ENCODE measurements at places on chromosomes 11 and 22. TPM values are rescaled to one million over a fixed set of nuclear protein-coding genes. Genes with fewer than 3 reads are reported as not detected.

The ASCL2 gene
- 2.3 TPM for total RNA-seq

The SPECC1L gene
- 53.9 TPM for total RNA-seq

The POU2AF3 gene
- not detected for total RNA-seq

The KRTAP5-7 gene
- total RNA-seq = not detected

The GRAP2 gene
- total RNA-seq = 31.0 TPM

The SLC17A6 gene
- not detected for total RNA-seq

The SAA2 gene
- 0.49 TPM for total RNA-seq

The MS4A6A gene
- total RNA-seq = 551 TPM

The DRD2 gene
- not detected for total RNA-seq

The P2RY6 gene
- total RNA-seq = 61.3 TPM

The CASP5 gene
- total RNA-seq = 12.5 TPM

The C11orf87 gene
- total RNA-seq = not detected

The UPK2 gene
- not detected for total RNA-seq

The DRG1 gene
- 44.8 TPM for total RNA-seq

The CSRP3 gene
- total RNA-seq = not detected

The ANO1 gene
- 0.54 TPM for total RNA-seq

The FSHB gene
- total RNA-seq = not detected

The MS4A4A gene
- 130 TPM for total RNA-seq

The RAB39A gene
- total RNA-seq = 10.5 TPM

The OR52E8 gene
- not detected for total RNA-seq

The DDIAS gene
- total RNA-seq = 6.7 TPM

The BUD13 gene
- total RNA-seq = 16.0 TPM

The RNF121 gene
- 27.3 TPM for total RNA-seq

The CHORDC1 gene
- total RNA-seq = 80.3 TPM

The PGA5 gene
- total RNA-seq = 1.6 TPM

The PANX1 gene
- 11.2 TPM for total RNA-seq

The CSF2RB gene
- 35.9 TPM for total RNA-seq

The APOBEC3G gene
- 56.6 TPM for total RNA-seq

The SLC37A4 gene
- 15.9 TPM for total RNA-seq

The TYR gene
- not detected for total RNA-seq

The PLAAT2 gene
- not detected for total RNA-seq

The IZUMO1R gene
- total RNA-seq = not detected

The C1QTNF5 gene
- 42.8 TPM for total RNA-seq

The MS4A1 gene
- 460 TPM for total RNA-seq

The MS4A2 gene
- total RNA-seq = not detected

The IFITM10 gene
- 6.7 TPM for total RNA-seq

The ALG9 gene
- total RNA-seq = 27.7 TPM

The OR51F1 gene
- not detected for total RNA-seq

The UPK3A gene
- total RNA-seq = not detected

The FAM83F gene
- 0.23 TPM for total RNA-seq

The PNPLA3 gene
- total RNA-seq = 2.4 TPM

The MMP8 gene
- 2.2 TPM for total RNA-seq

The SCN4B gene
- 0.46 TPM for total RNA-seq

The TMPRSS5 gene
- 1.4 TPM for total RNA-seq

The FDXACB1 gene
- 3.6 TPM for total RNA-seq

The OR52J3 gene
- total RNA-seq = not detected

Measured in spleen (tissue), 13 donors.